ENCODE measurements at places on chromosomes 5 and 9.

- DNase-seq = no peak
Measured at GRCh38 chr9:21813575-21814473, 11.4 kb downstream of the MTAP start.

DNA sequence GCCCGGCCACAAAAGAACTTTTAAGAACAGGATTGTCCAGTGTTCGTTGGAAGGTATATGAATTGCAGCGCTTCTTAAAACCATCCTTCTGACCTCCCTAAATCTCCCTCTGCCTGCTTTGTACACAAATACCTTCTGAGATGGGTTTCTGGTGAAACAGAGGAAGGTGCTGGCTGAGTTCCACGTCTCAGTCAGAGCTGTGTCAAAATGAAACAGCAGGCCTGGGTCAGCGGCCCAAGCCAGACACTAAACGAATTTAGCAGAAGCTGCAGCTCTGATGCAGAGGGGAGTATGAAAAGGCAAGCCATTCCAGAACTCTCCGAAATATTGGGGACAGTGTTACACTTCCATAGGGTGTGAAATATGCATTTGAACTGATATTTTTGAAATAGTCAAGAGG, 37.8 kb upstream of the CRB2 start:
- DNase-seq = no peak

DNA sequence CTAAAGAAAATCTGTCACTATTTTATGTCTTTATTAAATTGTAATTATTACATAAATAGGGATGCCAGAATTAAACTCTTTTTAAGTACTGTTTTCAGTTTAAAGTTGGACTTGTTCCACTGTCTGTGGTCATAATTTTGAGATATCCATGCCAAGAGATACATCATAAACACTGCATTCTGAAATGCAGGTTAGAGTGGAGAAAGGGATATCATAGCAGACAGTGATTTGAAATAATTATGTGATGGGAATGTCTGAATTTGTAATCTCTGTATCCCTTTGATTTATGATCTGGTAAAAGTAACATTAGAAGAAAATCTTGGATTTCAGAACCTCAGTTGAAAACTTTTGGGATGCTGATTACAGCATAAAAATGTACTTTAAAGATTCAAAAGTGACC, 222.1 kb downstream of the GOLPH3 start:
- no peak for DNase-seq

DNA sequence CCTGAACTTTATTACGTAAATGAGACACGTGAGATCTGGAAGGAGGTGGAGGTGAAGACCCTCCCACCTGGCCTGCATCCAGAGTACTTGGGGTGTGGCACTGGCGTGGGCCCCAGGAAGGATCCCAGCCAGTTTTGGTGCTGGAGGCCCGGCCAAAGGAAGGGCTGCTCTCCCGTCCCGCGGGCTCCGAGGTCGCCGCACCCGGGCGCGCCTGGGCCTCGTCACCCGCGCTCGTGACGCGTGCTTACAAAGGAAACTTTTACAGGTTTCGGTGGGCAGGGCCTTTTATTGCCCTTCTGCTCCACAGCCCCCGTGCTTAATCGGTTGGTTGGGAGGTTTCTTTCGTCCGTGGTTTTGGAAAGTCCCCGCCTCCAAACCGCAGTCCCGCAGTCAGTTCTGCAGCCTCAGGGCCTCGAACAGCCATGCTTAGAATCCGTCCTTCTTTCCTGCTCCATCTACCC, 29.2 kb downstream of the CDKN2A start:
- DNase-seq = no peak

DNA sequence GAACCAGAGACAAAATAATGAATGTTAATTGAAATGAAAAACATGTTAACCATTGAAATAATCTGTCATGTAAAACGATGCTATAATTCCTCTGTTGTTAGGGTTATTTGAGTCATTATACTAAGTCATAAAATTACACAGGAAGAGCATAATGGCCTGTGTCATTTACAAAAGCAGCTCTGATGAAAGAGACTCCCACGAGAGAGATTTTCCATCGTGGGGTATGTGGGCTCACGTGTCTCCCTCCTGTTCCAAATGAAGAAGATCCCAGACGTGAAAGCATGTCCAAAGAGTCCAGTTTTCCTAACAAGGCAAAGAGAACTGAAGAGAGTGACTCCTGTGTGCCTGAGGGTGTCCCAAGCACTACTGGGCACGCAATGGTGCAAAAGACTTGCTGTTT, 379.8 kb downstream of the SPOCK1 start:
- DNase-seq = no peak

DNA sequence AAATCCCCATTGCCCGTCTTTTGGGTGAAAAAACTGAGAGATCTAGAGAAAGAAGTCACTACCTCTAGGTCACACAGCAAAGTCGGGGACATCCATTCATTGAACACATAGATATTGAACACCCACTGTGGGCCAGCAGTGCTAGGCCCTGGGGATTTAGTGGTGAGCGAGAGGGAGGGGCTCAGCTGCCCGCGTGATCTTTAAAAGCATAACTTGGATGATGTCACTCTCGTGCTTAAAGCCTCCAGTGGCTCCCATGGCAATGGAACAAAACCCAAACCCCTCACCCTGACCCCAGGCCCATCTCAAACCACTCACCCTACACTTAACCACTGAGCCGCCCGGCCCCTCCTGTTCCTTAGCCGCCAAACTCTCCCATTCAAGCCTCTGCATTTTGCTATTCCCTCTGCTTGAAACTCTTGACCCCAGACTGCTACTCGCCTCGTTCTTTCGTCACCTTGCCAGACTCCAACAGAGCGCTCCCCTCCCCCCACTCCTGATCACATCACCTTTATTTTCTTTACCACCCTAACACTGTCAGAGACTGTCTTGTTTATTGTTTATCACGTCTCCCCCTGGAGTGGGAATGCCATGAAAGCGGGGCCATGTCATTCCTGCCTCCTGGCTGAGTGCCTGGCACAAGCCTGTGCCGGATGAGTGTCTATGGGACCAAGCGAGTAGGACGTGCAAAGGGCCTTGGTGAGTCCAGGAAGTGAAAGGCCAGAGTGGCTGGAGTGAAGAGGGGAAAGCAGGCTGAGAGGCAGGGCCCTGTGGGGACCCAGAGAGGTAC, 710 bp upstream of the PIP5KL1 start:
- no peak for DNase-seq

DNA sequence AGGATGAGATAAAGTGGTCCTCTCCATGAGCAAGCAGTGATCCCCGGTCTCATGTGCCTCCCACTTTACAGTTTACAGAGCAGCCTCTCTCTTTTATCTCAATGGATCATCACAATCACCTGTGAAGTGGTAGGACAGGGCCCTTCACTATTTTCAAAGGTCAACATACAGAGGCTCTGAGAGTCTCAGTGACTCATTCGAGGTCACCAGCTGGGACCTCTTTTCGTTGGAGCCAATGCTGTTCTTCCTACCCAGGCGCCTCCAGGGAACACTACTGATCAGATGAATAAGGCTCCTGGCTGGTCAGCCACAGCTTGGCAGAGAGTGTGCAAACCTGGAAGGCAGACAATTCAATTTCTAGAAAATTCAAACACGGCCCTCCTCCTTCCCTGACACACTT, 16.6 kb downstream of the GGTA1 start:
- DNase-seq = no peak

GRCh38 chr9:26308328-26308727, 584.3 kb downstream of the CAAP1 start:
- no peak for DNase-seq

- DNase-seq = no peak
Measured at GRCh38 chr5:79021753-79022152, 36.6 kb upstream of the ARSB start.

DNA sequence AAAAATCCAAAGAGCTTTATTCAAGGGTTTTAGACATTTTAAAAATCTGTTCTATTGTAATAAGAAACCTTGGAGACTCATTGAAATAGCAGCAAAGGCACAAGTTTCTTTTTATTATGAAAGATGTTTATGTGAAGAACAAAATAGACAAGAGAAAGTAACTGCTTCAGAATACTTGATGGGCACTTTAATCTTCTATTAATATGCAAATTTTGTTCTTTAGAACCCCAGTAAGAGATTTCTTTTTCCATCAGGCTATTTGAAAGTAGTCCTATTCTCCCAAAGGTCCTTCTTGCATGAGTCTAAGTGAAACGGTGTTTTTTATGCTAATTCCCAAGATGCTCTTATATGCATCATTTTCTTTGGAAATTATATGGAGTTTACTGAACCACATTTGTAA, 602.0 kb downstream of the EFNA5 start:
- no peak for DNase-seq

DNA sequence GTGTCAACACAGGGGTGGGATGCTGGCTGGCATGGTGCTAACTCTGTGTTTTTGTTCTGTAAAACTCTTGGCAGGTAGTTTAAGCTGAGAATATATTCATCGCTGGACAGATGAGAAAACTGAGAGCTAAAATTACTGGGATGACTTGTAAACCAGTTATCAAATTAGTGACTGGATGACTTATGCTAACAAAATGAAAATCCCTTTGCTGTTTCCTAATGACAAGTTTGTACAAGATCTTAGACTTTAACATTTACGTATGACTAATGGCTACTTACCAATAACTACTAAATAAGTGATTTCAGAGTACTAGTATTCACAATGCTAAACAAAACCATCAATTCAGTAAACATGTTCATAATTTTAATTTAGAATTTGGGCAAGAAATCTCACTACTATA, 854.8 kb upstream of the ARRDC3 start:
- DNase-seq = no peak

- no peak for DNase-seq
Measured at GRCh38 chr5:79697222-79698170, 7.9 kb downstream of the CMYA5 start.

DNA sequence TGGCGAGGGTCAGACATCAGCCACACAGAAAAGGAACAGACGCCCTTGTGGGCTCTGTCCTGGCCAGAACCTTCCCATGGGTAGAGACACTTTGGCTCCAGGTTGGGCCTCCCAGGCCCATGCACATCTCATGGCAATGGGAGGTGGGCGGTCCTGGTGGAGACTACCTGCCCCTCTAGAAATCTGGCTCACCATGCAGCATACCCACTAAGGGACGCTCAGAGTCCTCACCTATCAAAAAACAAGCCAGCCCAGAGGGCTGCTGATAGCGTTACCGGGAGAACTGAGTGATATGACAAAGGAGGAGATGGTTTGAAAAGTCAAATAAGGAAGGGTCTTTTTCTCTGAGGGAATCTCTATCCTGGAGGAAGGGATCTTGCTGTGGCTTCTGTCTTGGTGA, 62.1 kb downstream of the C5orf15 start:
- DNase-seq = no peak

DNA sequence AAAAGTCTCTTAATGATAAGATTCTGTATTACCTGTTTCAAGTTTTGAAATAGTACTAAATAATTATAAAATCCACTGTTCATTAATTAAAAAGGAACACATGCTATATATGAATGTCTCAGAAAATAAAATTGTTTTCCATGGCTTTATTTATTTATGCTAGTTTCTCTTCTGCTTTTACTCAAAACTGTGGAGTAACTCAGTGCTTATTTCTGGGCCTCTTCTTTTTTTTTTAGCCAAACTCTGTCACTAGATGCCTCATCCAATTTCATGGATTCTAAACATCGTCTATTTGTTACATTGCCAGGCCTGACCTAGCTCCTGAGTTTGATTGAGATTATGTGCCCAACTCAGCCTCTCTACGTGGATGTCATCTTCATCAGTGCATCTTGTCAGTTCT, 1509.7 kb downstream of the MAT2B start:
- DNase-seq = no peak

DNA sequence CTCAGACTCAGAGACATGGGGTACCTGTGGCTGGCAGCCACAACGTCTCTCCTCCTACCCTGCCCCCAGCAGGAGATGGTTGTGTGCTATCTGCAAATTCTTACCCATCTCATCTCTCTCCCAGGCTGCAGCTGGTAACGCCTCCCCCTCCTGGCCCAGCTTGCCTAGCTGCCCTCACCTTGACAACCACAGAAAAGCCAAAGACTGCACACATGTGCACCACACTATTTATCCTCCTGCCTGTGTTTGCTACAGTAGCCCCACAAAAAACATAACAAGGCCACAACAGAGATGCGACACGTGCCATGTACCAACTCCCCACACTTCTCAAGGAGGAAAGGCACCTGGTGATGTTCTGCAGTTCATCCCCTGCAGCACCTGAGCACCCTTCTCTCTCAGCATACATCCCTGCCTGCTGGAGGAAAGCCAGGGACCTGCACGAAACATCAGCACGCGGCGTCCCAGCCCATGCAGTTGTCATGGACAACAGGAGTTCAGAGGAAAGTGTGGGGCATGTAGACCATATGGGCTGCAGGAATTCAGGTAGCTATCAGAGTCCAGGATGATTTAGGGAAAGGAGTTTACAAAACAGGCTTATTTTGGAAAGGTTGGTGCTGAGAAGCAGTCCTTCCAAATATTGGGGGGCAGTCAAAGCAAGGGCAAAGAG, 168.7 kb downstream of the C5orf15 start:
- no peak for DNase-seq

GRCh38 chr5:74266836-74267235, 373.7 kb downstream of the ENC1 start:
- DNase-seq = no peak

GRCh38 chr9:73753171-73753570, 601.5 kb downstream of the ANXA1 start:
- no peak for DNase-seq

DNA sequence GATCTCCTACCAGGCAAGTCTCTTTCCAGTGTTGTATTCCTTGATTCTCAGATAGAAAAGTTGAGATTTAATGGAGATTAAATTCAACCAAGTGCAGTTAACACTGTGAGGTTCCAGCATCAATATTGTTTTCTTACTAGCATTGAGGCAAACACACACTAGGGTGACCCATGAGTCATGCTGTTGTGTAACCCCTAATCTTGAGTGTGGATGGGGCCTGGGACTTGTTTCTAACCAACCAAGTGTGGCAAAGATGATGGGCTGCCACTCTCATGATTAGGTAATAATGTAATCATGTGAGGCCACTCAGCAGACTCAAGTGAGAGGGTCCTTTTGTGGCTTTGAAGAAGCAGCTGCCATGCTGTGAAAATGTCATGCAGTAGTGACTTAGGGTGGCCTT, 394.2 kb downstream of the IRX2 start:
- DNase-seq = no peak

- DNase-seq = no peak
Measured at GRCh38 chr9:35001803-35002502, 12.4 kb downstream of the DNAJB5 start.

DNA sequence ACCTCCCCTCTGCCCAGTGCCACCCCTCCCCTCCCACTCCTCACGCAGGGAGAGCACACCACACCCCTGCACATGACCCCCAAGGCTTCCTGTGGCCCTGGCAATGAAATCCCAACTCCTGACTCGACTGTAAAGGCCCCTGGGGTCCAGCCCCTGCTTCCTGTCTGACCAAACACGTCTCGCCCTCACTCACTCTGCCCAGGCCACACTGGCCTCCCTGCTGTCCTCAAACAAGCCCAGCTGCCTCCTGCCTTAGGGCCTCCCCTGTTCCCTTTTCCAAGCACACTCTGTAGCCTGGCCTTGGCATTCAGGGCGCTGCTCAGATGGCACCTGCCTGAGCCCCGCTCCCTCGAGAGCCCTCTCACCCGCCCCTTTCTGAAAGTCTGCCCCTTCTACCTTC, 42.4 kb downstream of the HK3 start:
- DNase-seq = no peak

- DNase-seq = no peak
Measured at GRCh38 chr5:111685969-111686368, 71.0 kb downstream of the NREP start.
